ENCODE measurements at places on chromosomes 6 and 20.

DNA sequence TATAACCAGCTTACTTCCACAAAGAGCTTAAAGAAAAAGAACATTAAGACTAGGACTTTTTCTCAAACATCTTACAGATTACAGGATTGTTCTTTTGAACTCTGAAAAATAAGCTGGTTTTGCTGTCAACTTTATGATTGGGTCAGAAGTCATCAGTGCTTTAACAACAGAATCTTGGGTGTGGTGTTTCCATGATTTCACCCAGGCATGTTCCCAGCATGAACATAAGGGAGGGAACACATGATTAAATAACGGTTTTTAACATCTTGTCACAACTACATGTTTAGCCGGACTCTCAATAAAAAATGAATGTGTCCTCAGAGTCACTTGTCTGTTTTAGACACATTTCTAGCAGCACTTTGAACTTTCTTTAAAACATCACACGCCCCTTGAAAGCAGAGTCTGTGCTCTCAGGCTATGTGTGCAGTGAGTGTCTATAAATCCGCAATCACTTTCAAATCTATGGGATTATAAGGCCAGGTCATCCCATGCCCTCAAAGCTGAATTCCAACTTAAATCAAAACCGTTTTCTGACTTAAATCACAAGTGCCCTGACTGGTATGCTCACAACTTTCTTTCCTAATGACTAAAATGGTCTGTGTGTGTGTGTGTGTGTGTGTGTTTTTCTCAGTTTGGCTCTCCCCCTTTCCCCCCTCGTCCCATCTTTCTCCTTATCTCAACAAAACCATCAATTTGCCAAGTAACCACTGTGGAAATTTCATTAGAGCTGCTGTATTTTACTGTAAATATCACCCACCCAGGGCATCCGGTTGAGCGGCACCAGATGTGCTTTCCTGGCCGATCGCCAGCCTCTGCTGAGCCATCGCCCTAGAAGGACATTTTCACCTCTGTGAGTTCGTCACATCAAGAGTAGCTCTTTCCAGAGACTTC lies 216.8 kb upstream of the DTNBP1 start:
- no peak for DNase-seq

GRCh38 chr20:62476056-62476838 lies 452 bp upstream of the GATA5 start:
- DNase-seq = no peak

GRCh38 chr6:11292594-11293236 lies 60.2 kb upstream of the NEDD9 start:
- DNase-seq = no peak

DNA sequence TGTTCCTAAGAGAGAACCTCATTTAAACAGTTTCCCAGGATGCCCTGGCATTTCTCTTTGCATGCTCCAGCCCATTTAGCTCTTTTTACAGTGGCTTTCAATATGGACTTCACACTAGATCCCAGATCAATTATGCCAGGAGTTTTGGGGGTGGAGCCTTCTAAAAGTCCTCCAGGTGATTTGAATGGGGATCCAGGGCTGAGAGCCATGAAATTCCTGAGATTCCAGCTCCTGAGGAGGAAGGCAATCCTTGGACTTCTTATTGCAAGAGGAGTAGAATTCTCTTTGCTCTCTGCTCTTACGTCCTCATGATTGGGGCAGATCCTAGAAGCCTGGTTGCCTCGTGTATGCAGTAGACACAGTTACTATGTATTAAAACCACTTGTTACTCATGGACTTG lies 184.2 kb downstream of the DHX35 start:
- DNase-seq = no peak

DNA sequence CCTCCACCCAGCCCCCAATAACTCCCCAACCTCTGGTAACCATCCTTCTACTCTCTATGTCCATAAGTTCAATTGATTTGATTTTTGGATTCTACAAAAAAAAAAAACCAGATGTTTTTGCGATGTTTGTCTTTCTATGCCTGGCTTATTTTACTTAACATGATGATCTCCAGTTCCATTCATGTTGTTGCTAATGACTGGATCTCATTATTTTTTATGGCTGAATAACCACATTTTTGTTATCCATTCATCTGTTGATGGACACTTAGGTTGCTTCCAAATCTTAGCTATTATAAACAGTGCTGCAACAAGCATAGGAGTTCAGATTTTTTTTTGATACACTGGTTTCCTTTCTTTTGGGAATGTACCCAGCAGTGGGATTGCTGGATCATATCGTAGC lies 98.8 kb downstream of the LYRM2 start:
- no peak for DNase-seq

GRCh38 chr6:52725143-52725534 lies 38.1 kb downstream of the GSTA2 start:
- no peak for DNase-seq

DNA sequence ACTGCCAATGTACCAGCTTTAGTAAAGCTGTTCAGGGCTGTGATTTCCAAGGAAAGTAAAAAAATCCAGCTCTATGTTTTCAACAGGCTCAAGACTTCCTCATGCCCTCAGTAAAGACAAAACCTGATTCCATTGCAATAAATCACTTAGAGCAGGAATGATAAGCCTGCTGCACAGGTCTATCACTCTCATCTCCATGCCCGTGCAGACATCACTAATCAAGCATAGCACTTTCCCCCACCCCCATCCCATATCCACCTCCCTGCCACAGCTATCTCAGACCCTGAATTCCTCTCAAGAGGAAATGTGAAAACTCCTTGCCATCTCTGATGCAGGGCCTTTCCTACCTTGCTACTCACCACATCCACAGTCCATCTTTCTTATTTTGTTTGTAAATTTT lies 554.9 kb downstream of the MAFB start:
- DNase-seq = no peak

All from T-helper 22 cell (primary cell).